ENCODE measurements at places on chromosomes 3 and 15.

DNA sequence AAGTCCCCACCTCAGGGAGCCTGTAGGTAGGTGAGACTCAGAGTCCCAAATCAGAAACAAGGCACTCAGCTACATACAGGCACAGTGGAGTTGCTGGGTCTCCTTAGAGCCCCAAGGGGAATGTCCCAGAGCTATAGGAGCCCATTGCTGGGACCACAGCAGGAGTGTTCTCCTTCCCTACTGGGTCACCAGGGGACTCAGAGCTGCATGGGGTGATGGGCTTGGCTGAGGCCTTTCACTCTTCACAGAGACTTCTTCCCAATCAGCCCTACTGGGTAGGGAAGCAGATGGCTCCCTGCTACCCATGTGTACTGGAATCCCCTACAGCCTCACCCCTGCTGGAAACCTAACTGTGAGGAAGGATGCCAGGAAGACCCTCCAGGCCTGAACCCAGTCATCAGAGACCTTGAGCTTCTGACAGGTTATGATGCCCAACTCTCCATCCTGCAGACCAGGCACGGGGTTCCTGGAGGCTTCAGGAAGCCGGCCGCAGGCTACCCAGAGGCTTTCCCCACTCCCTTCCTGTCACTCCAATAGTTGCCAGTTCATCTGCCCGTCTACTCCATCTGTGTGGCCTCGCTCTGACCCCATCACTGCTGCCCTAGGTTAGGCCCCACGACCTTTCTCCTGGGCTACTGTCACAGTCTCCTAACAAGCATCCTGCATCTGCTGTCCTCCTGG is 24.0 kb downstream of the RASGRF1 start:
- DNase-seq: no peak

GRCh38 chr3:7759630-7760029 is 742.0 kb upstream of the LMCD1 start:
- DNase-seq: no peak

DNA sequence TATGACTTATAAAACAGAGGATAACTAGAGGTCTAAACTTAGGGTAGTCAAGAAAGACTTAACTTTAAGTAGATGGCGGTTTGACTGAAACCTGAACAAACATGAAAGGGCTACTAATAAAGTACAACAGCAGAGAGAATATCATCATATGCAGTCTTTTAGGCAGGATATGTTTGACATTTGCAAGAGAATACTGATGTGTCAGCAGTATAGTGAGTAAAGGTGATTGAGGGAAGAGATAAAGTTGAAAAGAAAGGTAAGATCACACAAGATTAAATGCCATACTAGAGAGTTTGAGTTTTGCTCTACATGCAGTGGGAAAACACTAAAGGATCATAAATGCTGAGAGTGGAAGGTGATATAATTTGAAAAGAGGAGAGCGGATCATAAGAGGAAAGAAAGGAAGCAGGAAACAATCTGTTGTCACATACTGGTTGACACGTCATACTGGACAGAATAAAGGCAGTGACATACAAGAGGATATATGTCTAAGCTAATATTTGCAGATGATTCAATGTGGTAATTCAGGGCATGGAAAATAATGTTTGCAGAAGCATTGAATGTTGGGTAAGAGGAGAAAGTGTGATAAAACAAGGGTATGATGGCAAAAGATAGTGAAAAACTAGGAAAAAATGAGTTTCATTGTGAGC is 223.0 kb downstream of the EPHA6 start:
- no peak for DNase-seq

DNA sequence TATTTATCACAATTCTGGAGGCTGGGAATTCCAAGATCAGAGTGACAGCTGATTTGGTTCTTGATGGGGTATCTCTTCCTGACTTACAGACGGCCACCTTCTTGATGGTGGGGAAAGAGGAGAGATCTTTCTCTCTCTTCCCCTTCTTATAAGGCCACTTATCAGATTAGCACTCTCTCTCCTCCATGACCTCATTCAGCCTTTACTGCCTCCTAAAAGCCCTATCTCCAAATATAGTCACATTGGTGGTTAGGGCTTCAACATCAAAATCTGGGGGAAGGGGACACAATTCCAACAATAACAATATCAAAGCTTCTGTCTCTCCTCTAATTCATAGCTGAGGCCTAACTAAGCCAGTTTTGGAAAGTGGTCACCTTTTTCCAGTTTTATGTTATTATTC is 91.7 kb upstream of the MBNL1 start:
- DNase-seq: no peak

GRCh38 chr3:71117572-71118247 is 465.8 kb downstream of the FOXP1 start:
- no peak for DNase-seq

DNA sequence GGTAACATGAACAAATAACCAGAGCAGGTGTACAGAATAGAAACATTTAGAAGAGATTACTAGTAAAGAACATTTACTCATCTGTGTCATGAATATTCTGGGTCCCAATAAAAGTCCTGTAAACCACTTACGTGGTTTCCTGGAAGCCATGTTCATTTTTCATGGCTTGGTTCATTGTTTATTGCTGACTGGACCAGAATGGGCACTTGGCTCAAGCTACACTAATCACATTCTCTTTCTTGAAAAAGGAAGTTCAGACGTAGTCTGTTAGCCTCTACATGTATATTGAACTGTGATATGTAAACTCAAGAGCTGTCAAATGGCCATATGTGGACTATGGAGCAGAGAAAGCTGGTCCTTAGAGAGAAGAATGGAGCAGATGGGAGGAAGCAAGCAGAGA is 138.3 kb upstream of the FAM3D start:
- no peak for DNase-seq

GRCh38 chr3:35383216-35383615 is 256.1 kb upstream of the ARPP21 start:
- DNase-seq: no peak

DNA sequence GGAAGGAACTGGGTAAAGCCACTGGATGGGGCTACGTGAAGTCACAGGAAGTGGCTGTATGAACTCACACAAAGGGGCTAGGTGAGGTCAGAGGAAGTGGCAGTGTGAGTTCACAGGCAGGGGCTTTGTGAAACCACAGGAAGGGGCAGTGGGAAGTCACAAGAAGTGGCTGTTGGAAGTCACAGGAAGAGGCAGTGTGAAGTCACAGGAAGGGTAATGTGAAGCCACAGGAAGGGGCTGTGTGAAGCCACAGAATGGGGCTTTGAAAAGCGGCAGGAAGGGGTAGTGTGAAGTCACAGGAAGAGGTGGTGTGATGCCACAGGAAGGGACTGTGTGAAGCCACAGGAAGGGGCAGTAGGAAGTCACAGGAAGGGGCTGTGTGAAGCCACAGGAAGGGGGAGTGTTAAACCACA is 34.6 kb downstream of the GASK1A start:
- DNase-seq: no peak

DNA sequence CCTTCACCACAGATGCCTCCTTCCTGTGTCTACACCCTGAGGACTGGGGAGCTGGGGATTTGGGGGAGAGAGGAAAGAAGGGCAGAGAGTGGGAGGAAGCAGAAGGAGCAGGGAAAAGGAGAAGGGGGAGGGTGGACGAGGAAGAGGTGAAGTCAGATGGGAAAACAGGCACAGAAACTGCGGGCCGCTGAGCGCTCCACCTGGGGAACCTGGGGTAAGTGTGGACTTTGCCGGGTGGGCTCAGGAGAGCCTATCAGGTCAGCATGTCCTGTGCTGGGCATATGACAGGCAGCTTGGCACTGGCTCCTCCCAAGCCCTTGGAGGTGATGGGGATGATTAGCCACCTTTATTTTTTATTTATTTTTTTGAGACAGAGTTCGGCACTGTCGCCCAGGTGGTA is 62.6 kb downstream of the CORO2B start:
- DNase-seq: no peak

- peak; percentile 16 for DNase-seq
Observed at GRCh38 chr15:58545307-58546065, 113.7 kb downstream of the LIPC start.

- no peak for DNase-seq
Observed at GRCh38 chr3:193481436-193481835, 73.3 kb downstream of the ATP13A4 start.

DNA sequence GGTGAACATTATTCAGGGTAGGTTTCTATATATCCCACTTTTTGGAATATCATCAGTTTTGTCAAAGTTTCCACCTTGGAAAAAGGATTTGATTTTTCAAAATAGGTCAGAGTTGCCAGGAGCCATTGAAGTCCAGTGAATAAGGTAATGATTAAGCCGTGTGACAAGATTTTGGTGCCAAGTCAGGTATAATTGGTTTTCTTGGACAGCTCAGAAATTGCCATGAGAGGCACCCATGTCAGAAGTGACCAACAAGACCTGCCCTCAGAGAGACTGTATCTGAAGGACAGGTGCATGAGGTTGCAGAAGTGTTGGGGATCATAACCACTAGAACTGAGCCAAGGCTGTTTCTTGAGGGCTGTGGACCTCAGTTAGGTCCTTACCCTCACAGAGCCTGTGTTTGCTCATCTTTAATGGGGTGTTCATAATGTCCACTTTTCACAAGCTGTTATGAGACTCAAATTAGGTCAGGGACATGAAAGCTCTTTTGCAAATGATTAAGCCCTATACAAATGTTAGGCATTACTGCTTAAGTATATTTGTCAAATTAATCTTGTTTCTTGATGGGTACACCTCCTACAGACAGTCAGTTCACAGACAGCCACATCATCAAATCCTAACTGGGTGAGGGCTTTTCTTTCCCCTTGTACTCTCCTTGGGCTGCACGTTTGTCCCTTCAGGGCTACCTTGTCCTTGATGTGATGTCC is 32.3 kb downstream of the CASR start:
- no peak for DNase-seq

- DNase-seq: no peak
Observed at GRCh38 chr15:95842576-95842975, 487.9 kb upstream of the NR2F2 start.

- no peak for DNase-seq
Observed at GRCh38 chr3:4409971-4410573, 57.0 kb downstream of the SUMF1 start.

GRCh38 chr3:55060896-55061719 is 133.2 kb upstream of the LRTM1 start:
- DNase-seq: no peak

- no peak for DNase-seq
Observed at GRCh38 chr3:139530717-139531116, 8.8 kb downstream of the RBP1 start.

- DNase-seq: no peak
Observed at GRCh38 chr3:85977615-85978338, 1013.2 kb downstream of the VGLL3 start.

DNA sequence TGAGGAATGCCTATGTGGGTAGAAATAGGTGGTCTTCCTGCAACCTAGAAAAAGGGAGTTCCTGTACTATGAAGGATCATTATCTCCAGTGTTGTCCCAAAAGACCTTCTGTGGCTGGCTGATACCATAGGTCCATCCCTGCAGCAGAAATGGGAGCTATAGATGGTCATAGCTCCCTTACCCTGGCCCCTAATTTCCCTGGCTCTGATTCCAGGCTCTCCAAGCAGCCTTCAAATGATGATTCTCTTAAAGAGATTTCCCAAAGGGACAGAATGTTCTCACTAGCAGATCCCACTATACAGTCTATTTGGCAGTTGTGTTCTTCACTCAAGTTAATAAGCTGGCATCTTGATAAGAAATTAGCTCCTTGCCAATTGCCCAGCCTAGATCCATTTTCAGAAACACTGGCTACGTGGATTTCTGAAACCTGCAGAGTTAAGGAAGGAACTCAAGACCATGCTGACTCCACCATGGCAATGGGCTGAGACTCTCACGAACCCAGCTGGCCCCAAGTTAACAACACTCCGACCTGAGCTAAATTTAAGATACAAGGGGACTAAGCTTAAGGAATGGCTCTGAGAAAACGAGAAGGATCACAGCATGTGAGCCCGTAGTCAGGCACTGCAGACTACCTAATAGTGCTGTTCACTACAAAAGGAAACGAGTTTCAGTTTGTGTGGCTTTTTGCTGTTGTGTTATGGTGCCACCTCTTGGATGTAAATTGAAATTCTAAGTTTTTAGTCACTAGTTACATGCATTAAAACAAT is 11.4 kb downstream of the C15orf40 start:
- DNase-seq: peak; percentile 16

- no peak for DNase-seq
Observed at GRCh38 chr3:119647171-119647570, 13.2 kb downstream of the POPDC2 start.

DNA sequence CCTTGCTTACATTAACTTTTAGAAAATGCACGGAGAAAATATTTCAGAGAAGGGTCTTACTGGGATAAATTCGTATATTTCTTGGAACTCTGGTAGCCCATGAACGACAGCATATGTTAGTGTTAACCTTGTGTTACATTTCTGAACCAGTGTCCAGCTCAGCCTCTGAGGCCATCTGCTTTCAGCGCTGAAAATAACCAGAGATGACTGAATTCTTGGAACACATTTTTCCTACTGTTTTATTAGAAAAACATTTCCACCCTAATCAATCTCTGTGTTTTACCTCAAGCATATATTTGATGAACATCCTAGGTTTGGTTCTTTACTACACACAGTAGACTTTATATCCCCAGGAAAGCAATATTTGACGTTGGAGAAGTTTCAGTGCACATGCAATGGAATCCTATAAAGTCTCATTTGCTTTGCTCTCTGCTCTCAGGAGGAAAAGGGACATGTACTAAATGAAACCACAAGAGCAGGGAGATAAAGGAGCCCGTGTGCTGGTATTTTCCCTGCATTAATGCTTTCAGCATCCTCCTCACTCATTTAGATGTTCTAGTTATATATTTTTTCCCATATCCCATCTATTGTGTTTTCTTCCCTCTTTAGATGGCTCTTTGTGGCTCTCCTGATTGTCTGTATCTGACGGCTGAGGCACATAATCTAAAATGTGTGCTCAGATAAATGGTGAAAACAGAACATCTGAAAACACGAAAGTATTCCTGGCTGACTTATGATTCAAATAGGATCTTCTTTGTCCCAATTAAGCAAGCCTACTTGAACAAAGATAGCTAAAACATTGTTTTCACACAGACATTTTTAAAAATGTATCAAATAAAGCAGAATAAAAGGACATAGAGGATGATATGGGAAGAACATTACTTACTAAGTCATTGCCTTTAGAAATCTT is 151.7 kb upstream of the KCNMB2 start:
- DNase-seq: no peak

GRCh38 chr15:86876387-86876944 is 796.8 kb downstream of the AGBL1 start:
- no peak for DNase-seq

DNA sequence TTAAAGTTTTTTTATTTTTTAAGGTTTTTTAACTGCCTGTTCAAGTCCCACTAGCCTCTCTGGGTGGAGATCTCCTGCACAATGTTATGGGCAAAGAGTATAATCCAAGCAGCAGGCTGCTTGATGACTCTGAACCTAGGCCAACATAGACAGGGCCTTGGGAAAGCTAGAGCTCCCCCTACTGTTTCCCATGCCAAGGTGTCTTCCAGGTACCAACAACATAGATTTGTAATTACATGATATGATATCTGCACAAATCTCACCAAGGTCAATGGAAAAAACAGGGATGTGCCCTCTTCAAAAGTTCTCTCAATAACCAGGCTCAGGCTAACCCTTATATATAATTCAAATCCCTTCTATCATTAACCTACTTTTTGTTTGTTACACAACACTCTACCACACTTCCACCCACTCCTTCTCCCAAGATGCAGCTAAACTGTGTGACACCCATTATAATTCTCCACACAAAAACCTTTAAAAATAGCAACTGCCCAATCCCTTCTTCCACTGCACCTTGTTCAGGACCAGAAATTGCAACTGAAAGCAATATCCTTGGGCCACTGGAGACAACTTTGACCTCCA is 43.8 kb downstream of the RBM15B start:
- peak; percentile 49 for DNase-seq
